ENCODE measurements at places on chromosomes 2 and 18.

DNA sequence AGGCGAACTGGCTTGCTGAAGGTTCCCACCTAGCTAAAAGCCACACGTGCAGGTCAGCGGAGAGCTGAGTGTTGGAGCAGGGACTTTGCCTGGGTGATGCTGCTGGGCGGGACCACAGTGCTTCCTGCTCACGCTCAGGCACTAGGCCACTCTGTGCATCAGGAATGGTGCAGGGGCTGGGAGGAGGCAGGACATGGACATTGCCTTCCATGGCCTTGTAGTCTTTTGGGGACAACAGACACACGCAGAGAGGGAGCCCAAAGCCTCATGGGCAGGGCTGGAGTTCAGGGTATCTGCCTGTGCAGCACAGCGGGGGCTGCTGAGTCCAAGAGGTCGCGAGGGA lies 207.2 kb downstream of the ZBTB7C start:
- DNase-seq = no peak

GRCh38 chr2:1052771-1053191 lies 102.1 kb downstream of the SNTG2 start:
- DNase-seq = no peak

DNA sequence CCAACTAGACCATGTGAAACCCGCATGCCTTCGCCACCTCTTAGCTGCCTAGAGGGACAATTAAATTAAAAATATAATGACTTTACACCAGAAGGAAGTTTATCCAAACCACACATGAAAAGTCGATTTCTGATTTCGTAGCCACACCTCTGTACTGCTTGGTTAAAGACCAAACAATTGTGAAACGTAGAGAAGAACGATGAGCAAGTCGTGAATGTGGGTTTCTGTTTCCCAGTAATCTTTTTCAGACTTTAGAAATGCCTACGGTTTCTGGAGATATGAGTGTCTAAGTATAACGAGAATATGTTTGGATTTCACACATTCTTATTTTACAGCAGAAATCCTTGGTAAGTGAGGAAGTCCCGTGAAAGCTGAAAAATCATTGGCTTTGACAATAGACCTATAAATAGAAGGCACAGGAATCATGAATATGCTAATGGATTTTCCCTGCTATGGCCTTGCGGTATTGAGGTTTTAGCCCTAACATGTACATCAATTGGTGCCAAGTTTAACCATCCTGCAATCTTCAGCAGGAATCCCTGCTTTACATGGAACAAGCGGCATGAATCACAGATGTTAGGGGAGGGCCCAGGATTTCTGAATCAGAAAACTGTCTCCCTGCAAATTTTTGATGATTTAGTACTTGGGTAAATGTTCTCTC lies 105.6 kb downstream of the TTC32 start:
- DNase-seq = no peak

DNA sequence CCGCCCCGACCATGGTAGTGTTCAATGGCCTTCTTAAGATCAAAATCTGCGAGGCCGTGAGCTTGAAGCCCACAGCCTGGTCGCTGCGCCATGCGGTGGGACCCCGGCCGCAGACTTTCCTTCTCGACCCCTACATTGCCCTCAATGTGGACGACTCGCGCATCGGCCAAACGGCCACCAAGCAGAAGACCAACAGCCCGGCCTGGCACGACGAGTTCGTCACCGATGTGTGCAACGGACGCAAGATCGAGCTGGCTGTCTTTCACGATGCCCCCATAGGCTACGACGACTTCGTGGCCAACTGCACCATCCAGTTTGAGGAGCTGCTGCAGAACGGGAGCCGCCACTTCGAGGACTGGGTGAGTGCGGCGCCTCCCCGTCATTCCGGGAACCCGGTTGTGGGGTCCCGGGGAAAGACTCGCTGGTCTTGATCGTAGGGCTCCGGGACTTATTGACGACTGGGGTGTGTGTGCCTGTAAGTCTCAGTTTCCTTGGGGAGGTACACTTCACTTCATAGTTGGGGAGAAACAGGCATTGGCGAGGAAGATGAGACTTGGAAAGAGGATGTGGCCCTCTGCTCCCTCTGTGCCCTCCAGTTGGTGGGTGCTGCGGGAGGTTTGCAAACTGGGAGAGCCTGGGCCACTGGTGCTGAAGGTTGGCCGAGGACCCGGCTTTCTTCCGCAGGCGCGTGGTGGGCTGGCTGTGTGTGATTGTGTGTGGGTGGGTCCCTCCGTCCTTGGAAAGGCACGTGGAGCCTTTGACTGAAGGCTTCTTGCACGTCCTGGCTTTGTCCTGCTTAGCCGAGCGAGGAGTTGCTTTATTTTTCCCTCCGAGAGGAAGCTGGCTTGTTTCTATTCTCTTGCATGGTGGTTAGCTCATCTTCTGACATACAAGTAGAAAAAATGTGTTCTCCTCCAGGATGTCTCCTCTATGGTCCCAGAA lies 886 bp downstream of the PRKCE start:
- no peak for DNase-seq

DNA sequence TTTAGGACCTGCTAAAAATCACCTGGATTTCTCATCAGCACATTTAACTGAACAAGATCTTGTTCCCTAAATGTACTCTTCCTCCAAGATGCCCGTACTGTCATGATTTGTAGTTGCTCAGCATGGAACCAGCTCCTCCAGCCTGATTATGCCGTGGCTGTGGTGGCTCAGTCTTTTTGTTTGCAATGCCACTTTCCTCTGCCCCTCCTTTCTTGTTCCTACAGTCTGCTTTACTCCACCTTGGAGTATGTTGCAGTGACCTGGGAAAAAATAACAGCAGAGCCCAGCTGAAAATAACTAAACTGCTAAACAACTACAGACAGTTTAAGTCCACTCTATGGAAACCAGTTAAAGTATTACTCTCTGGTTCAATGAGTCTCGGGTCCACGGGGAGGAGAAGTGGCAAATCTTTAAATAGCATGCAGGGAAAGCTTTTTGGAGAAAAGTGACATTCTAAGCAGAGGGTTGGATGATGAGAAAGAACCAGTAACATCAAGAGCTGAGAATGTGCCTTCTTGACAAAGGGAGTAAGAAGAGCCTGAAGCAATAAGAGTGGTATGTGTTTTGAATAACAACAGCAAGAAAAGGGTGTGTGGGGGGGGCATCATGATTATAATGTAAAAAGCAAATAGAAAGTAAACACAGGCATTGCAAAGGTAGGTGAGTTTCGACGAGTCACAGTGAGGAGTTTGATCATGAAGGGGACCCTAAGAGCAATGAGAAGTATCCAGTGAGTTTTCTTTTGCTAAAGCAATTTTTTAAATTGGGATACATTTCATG lies 225.7 kb downstream of the TMX3 start:
- no peak for DNase-seq

GRCh38 chr18:33505798-33506197 lies 65.3 kb upstream of the CCDC178 start:
- DNase-seq = no peak

- DNase-seq = no peak
Observed at GRCh38 chr2:161982548-161983330, 91.3 kb downstream of the DPP4 start.

DNA sequence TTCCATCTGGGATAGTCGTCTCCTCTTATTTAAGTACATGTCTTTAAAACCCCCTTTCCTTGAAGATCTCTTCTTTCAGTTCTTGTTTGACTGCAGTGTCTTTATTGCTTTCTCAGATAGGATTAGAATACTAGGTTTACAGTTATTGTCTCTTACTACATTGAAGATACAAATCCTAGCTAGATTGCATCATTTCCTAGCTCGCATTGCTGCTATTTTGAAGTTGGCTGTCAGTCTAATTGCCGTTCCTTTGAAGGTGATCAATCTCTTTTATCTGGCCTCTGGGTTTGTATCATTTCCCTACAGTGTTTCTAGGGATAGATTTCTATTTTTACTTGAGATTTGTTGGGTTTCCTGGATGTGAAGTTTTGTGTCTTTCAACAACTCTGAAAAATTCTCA lies 20.9 kb downstream of the ARMC9 start:
- DNase-seq = no peak

GRCh38 chr2:43149482-43150107 lies 76.8 kb downstream of the ZFP36L2 start:
- DNase-seq = no peak

GRCh38 chr2:129880971-129881370 lies 98.5 kb upstream of the RAB6C start:
- DNase-seq = no peak

- no peak for DNase-seq
Observed at GRCh38 chr2:13996527-13996926, 636.0 kb upstream of the LRATD1 start.

DNA sequence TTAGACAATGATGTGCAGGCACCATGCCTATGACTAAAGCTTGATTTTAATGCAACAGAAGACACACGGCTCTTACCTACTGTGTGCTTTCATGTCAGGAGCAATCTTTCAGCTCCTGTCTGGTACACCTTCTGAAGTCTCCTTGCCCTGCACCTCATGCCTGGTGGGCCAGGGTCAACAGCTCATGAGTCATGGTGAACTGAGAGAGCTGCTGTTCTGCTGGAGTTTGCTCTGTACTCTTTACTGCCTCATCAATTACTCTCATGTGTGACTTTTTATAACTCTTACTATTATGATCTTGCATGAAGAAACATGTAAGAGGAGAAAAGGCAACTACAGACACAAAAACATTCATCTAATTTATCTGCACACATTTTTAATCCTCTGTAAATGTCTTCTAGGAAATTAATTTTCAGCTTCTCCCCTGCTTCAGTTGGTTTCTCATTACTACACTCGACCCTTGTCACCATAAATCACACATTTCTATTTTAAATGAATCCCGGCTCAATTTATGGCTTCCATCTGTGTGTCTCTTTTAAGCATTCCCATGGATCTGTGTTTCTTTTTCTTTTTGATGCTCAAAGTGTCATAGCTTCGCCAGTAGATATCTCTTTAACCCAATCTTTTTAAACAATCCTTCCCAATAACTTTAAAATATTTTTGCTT lies 9.7 kb downstream of the SERPINB7 start:
- peak; percentile 5 for DNase-seq

DNA sequence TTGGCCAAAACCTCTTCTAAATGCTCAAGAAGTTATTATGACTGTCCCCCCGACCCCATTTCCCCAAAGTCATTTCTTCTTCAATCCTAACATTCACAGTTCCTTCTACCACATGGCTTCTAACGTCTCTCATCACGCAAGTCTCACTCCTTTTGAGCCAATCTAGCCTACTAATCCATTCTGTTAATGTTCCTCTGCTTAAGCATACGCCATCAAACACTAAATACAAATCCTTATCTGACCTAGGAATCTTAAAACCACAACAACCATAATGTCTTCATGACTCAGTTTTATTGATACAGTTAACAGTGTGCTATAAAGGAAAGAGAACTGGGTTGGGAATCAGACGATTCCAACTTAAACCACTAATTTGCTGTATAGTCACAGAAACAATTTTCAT lies 23.9 kb downstream of the HNRNPLL start:
- DNase-seq = no peak

- DNase-seq = no peak
Observed at GRCh38 chr2:111049792-111050640, 70.7 kb upstream of the BCL2L11 start.

- DNase-seq = no peak
Observed at GRCh38 chr2:25410370-25410769, 68.6 kb upstream of the DNMT3A start.

DNA sequence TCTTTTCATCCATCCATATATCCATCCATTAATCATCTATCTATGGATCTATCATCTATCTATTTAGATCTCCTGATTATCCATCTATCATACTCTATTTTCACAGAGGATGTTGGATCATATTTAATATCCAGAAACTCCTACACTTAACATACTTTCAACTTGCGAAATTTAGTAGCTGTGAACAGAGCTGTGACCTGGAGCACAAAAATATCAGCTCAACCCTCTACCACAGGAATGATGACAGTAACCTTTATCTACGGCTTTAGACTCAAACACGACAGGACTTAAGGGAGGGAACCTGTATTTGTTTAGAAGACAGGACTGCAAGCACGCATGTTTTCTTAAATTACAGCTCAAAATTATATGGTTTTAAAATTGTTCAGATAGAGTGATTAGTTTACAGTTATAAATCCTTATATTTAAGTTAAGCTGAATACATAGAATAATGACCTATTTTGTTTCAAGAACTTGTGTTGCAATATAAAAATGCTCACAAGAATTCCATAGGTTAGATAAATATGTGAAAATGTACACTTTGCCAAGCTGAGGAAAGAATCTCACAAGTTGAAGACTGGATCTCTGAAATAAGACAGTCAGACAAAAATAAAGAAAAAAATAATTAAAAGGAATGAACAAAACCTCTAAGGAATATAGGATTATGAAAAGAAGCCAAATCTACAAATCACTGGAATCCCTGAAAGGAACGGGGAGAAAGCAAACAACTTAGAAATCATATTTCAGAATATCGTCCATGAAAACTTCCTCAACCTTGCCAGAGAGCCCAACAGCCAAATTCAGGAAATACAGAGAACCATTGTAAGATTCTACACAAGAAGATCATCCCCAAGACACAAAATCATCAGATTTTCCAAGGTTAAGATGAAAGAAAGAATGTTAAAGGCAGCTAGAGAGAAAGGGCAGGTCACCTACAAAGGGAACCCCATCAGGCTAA lies 142.0 kb downstream of the COL6A3 start:
- no peak for DNase-seq

- no peak for DNase-seq
Observed at GRCh38 chr18:75840131-75840530, 412.6 kb upstream of the SMIM21 start.

DNA sequence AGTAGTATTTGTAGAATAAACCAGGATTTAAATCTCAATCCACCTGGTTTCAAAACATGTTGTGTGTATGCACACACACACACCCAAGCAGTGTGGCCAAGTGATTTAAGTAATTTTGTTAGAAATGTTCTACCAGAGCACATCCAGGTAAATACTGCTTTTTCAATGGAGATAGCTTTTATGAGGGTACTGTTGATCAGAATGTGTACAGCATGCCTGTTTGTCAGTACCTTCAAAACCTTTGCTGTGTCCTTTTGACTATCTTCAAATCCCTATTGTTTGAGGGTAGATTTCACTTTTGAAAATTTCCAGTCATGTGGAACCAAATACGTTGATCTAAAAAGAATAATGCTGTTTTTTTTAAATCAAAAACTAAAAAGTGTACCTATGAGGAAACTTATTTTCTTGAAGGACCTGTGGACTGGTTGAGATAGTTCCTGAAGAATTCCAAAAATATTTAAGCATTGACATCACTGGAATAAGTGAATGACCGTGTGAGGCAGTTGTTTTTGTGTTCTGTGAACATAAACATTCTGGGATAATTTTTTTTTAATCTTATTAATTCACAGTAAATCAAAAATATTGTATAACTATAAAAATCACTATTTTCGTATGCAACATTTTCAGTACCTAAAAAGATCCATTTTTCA lies 70.9 kb downstream of the PTRHD1 start:
- no peak for DNase-seq

DNA sequence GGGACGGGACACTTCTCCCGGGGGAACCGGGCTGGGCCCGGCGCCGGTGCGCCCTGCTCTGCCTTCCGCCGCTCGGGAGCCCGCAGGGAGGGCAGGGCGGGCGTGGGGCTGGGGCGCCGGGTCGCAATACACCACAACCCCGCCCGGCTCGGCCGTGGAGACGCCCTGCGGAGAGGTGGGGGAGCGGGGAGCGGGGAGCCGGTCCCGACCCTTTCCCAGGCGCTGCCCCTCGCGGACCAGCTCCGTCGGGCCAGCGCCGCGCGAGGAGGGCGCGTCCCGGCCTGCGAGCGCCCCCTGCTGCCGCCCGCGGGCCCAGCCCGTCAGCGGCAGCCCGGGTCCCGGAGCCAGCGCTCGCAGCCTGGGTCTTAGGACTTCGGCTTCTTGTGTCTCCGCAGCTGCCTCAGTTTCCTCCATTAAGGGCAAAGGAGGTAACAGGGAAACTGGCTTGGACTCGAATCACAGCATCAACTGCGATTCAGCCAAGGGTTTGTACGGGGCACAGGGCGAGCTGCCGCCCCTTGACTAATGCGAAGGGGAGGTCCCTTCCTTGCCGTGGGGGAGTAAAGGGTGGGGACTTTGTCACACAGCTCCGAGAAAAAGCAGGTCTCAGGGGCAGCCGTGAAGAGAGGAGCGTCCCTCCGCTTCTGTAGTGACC lies 635 bp upstream of the ADRA2B start:
- DNase-seq = no peak
